Tongue (tissue), 3 donors: ENCODE measurements at places on chromosomes 4 and X.

- peak; percentile 11 for DNase-seq
Observed at GRCh38 chrX:85591536-85591935, 212.1 kb upstream of the POF1B start.

GRCh38 chrX:22040184-22040583 is 8.1 kb downstream of the PHEX start:
- no peak for DNase-seq

DNA sequence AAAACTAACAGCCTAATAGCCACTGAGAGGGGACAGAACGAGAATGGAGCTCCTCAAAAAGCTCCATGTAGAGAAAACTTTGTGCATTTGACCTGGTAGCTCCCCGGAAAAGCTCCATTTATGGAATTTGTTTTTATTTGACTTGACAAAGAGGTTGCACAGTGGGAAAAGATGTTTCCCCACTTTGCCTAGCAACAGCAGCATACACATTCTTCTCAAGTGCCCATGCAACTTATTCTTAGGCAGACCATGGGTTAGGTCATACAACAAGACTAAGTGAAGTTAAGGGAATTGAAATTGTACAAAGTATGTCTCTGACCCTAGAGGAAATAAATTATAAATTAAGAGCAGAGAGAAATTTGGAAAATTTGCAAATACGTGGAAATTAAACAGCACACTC is 949.6 kb upstream of the PRKX start:
- DNase-seq = no peak

GRCh38 chr4:90415116-90415515 is 287.9 kb downstream of the CCSER1 start:
- no peak for DNase-seq

DNA sequence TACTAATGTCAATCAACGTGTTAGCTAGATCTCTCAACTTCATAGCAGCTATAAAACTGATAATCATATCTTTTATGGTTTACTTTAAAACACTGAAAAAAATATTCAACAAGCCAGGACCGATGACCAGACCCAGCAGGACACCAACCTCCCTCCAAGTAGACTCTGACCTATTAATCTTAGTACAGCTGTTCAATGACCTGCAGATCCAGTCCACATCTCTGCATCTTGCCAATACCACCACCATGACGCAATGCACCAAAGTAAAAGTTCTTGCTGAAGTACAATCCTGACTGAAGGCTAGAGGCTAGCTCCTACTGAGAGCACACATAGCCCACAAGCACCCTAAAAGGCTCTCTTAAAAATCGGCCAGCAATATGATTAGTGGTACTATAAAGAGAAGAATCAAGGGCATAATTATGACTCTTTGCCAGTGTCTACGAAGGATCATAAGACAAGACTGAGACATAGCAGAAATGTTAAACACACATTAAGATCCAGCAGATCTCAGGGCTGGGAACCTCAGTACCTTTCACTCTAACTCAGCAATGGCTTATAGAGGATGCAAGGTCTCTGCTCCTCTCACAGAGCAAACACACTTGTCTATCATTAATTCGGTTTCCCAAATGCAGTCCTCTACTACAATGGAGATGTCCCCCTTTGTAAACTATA is 7.6 kb downstream of the MED14 start:
- no peak for DNase-seq

DNA sequence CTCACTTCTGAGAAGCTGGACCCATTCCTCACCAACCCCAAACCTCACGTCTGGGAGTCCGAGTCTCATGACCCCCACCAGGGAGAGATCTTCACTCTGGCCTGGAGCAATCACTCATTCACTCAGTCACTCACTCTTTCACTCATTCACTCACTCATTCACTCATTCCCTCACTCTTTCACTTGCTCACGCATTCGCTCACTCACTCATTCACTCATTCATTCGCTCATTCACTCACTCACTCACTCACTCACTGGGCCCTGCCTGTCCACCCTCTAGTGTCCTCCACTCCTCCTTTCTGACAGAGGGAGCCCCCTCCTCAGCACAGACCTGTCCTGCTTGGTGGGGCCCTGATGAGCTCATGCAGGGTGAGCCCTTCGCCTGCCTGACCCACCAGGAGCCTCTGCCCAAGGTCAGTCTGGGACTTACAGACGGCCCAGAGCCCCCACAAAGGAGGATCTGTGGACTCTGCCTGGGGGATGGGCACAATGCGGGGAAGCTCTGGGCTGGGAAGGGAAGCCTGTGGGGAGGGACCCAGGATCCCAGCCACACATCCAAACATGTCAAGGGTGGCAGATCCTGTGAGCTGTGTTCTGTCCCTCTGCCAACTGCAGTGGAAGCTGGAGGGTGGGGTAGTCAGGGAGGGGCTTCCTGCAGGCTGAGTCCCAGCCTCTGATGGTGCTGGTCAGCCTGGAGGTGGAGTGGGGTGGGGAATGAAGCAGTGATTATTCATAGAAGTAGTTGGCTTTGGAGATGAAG is 18.5 kb downstream of the CPZ start:
- no peak for DNase-seq

DNA sequence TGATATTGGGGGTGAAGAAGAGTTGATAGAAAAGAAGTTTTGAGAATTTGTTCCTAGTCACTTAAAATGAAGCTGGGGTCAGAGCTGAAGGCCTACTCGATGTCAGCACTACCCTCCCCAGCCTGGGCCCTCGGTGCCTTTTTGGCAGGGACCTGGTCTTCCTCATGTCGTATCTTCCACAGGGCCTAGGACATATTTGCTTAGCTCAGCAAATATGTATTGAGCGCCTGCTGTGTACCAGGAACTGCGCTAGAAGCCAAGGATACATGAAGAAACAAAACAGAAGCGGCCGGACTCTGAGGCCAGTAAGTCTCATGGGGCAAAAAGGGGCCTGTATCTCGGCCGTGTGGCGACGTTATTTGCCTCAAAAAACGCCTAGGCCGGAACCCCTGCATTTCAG is 44.3 kb downstream of the DCTD start:
- DNase-seq = no peak

- no peak for DNase-seq
Observed at GRCh38 chrX:15546745-15547144, 46.1 kb downstream of the BMX start.

DNA sequence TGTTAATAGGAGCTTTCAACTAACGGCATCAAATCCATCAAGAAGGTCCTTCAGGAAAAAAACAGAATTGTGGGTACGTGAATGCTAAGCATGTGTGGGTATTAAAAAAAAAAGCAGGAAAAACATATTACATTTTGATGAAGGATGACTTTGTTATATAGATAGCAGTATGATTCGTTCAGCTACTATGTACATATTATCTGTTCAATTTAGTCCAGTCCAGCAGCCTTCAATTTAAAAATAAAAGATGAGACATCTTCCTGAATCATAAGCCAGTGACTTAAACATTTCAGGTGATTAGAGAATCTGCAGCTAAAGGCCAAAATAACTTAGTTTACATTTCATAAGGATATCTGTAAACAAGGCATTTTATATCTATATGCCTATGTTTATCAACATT is 63.4 kb downstream of the LCORL start:
- no peak for DNase-seq

GRCh38 chrX:151912780-151913179 is at the start of gene MAGEA4:
Gene MAGEA4 (plus strand): TSS chrX:151912889. CDS start chrX:151923665, 10,776 bp downstream.
- no peak for DNase-seq

DNA sequence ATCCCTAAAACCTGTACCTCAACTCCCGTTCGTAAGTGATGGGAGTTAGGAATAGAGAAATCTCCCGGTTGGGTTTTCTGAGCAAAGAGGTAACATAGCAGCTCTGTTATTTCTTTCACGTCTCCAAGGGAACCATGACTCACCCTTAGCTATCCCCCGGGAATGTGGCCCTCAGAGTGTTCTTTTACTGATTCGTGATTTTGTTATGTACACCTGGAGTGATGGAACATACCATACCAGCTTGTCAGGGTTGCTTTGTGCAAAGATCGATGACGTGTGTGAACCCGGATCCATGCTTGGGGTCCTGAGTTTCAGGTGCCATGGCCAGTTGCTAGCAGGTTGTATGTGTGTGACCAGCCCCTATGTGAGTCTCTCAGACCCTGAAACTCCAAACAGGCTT is 52.6 kb downstream of the HPRT1 start:
- DNase-seq = no peak

DNA sequence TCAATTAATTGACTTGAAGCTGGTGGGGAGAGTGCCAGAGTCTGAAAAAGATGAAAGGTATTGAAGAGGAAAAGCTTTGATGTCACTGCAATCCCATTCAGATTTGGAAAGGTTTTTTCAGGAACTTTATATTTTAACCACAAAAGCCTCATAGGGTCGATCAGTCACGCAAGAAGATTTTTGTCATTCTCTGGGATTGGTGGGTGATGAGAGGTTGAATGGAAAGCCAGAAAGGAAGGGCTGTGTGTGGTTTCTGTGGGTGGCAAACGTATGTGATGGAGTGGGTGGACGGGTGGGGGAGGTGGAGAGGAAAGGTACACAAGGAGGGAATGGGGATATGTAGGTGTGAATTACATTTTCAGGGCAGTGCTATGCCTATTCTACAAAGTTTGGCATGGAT is 173.8 kb upstream of the SCML1 start:
- DNase-seq = no peak

DNA sequence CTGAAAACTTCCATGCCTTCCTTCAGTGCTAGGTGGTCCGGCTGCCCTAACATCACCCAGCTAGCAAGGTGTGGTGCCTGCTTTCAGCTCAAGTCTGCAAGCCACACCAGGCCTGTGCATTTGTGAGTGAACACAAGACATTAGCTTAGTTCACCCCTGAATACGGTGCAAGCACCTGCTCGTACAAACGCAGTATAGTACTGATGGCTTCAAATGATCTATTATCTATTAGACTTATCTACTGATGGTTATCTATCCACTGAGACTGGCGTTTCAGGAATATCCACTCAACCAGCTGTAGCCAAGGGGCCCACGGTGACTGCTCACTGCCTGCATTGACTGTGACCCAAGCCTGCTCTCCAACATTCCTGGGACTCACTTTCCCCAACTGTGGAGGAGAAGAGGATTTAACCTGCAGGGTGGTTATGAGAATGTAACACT is 155.9 kb downstream of the SHOX start:
- no peak for DNase-seq

DNA sequence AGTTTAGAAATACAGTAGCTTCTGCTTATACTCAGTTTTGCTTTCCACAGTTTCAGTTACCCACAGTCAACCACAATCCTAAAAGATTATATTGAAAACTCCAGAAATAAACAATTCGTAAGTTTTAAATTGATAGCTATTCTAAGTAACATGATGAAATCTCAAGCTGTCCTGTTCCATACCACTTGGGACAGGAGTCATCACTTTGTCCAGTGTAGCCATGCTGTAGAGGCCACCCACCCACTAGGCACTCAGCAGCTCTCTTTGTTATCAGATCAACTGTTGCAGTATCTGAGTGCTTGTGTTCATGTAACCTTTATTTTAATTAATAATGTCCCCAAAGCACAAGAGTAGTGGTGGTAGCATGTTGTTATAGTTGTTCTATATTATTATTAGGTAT is 117.5 kb upstream of the IQCM start:
- DNase-seq = no peak

DNA sequence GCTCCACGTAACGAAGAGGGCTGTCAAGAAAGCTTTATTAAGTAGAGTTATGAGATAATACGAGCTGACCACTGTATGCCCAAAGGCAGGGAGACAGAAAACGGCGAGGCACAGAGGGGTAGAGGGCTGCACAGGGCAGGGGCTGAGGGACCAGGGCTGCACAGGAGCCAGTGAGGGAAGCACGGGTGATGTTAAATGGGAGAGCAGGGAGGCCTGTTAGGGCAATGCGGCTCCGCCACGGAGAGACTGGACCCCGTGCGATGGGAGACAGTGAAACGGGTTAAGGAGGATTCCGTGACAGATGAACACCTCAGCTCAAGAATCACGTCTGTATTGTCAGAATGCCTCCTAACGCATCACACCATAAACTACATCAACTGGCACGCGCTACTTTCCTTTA is 25.1 kb downstream of the FAT1 start:
- no peak for DNase-seq

DNA sequence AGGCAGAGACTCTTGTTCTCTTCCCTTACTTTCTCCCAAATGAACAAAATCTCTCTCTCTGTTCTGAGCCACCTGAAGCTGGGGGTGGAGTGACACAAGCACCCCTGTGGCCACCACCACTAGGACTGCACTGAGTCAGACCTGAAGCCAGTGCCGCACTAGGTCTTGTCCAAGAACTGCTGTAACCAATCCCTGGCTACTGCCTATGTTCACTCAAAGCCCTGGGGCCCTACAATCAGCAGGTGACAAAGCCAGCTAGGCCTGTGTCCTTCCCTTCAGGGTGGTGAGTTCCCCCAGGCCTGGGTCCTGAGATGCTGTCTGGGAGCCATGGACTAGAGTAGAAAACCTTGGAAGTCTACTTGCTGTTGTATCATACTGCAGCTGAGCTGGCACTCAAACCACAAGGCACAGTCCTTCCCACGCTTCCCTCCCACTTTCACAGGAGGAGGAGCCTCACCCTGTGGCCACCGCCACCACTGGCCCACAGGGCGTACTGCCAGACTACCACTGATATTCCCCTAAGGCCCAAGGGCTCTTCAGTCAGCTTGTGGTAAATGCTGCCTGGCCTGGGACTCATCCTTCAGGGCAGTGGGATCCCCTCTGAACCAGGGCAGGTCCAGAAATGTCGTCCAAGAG is 119.1 kb downstream of the RTL9 start:
- no peak for DNase-seq

DNA sequence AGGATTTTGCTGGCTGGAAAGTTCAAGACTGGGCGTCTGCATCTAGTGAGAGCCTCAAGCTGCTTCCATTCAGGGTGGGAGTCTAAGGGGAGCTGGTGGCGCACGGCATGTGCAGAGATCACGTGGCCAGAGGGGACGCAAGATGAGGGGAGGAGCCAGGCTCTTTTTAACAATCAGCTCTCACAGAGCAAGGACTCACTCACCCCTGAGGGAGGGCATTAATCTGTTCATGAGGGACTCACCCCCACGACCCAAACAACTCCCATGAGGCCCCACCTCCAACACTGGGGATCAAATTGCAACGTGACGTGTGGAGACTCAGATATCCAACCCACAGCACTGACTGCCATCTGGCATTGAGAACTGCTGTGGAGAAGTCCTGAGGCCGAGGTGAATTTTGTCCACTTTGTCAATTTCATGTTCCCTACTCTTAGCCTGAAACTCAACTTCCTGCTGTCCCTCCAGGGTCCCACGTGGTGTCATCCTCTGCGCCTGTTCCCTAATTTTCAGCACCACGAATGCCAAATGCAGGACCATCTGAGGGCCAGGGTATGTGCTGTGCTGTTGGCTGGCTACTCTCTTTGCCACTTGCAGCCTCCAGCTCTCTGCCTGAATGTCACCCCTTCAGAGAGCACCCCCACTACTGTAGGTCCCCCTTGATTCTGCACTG is 5.6 kb downstream of the ZFP92 start:
- no peak for DNase-seq
